ENCODE measurements at places on chromosomes 7 and 10.

- no peak for DNase-seq
These were observed 351.3 kb upstream of the BMPER start for GRCh38 chr7:33554046-33554445.

DNA sequence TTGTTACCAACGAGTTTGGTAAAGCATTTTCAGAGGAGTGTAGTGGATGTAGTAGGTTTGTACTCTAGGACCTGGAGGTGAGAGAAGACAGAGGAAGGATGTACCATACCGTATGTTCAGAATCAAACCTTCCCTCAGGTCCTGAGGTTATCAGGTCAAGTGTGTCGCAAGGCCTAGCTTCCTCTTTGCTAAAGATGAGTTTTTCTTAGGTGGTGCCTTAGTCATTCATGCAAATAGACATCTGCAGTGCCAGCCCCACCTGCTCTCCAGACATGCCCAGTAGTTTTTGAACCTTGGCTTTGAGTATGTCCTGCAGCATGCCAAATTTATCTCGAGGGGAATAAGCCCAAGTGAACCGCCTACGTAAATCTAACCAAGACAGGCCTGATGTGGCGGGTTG, 71.3 kb downstream of the HDAC9 start:
- no peak for DNase-seq

GRCh38 chr10:84088626-84089025, 50.7 kb upstream of the GHITM start:
- no peak for DNase-seq

DNA sequence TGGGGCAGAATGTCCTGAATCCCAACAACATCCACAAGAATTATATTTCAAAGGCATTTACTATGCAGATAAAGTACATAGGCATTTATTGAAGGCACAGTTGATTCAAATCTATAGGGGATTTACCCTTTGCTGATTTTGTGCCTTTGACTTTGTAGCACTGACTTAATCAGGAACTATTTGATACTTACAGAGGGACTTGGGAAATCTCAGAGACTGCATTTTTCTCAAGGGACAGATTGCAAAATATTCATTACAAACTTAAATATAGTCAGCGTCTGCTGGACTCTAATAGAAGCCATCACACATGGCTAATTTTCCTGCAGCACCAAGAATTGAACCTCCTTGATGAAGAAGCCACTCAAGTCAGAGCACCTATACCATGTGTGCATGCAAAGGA, 44.9 kb downstream of the FAS start:
- no peak for DNase-seq

DNA sequence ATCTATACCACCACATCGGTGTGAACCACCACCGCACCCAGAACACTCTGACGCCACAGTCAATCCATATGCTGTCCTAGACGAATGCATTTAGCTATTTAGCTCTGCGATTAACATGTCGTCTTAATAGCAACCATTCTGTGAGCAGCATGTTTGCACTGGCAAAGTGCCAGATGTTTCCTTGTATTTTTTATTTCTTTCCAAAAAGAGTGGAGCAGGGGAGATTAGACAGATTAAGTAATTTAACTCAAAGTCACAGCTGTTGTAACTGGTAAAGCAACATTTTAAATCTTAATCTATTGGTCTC, 57.0 kb upstream of the ARL4A start:
- DNase-seq, result no peak

GRCh38 chr7:134936893-134937510, 49.3 kb upstream of the AGBL3 start:
- no peak for DNase-seq

- DNase-seq, result no peak
These were observed 20.4 kb upstream of the ASAH2 start for GRCh38 chr10:50271564-50272250.

GRCh38 chr10:131591936-131592335, 280.4 kb upstream of the TCERG1L start:
- no peak for DNase-seq

- DNase-seq, result no peak
These were observed 27.8 kb downstream of the DENND10 start for GRCh38 chr10:119131512-119132240.

GRCh38 chr10:64112701-64113355, 591.6 kb downstream of the REEP3 start:
- no peak for DNase-seq

DNA sequence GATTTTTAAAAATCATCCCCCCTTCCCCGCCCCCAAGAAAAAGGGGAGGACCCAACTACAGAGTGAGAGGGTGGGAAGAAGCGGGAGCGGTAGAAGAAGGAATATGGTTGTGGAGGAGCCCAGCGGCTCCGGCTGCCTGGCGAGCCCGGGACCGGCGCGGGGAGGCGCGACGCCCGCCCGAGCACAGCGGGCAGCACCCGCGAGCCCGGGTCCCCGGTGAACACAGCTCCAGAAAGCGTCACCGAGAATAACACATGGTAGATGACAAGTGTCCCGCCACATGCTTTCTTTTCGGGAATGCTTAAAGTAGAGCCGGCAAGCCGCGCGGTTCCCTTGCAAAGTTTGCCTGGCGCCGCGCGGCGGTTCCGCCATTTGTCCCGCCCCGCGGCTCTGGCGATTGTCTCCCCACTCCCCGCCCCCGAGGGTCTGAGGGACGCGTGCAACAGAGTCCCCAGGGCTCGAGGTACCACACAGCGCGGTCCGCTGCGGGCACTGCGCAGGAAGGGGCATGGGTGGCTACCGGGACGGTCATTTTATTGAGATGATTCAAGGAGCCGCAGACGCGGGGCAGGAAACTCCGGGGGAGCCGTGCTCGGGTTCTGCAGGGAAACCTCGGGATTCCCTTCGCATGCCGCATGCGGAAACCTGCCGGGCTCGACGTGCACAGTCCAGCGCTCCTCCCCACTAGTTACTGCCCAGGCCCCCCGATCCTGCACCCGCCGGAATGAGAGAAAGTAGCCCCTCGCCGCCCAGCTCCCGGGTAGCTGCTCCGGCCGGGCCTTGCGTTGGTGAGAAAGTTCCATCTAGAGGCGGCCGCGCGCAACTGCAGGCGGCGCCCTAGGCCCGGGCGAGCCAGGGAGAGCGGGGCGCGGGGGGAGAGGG, 781 bp upstream of the GRM8 start:
- no peak for DNase-seq

- DNase-seq, result no peak
These were observed 552.4 kb upstream of the KCND2 start for GRCh38 chr7:119720541-119720940.

DNA sequence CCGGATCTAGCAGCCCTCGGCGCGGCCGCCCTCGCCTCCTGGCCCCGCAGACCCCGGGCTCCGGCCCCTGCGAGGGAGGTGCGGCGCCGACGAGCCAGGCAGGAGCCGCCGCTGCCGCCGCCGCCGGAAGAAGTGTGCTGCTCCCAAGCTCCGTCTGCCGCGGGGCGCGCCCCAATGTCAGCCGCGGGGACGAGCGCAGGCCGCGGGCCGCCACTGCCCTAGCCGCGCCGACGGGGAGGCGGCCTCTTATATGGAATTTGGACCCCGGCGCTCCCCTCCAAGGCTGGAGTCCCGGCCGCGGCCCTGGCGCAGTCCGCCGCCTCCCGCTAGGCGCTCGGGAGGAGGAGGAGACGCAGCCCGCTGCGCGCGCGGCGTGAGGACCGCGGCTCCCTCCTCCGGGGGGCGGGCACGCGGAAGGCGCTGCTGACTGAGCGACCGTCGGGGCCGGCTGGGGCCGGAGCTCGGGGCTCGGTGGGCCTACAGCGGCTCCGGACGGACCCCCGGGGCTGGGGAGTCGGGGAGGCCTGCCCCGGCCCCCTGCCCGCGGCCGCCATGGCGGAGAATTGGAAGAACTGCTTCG, at the start of gene TRIM8:
Gene TRIM8 (plus strand): TSS at position 414 of the 580 bp plus-strand sequence. CDS start 139 bp downstream, at position 553.
- no peak for DNase-seq

DNA sequence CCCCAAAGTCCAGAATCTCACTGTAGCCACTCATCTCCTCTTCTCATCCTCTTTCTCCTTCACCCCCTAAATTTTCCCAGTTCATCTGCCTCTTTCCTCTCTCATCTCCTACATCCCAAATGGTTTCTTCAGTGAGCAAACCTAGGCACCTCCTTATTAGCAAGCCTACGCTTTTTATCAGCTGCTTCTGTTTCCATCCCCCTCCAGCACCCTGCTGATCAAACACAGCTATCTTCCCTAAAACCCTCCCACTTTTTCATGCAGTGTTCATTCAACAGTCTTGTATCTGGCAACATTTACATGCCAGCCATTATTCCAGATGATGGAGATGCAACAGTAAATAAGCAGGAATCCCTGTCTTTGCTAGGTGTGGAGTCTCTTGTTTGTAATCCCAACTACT, 3.3 kb upstream of the ABRAXAS2 start:
- no peak for DNase-seq

DNA sequence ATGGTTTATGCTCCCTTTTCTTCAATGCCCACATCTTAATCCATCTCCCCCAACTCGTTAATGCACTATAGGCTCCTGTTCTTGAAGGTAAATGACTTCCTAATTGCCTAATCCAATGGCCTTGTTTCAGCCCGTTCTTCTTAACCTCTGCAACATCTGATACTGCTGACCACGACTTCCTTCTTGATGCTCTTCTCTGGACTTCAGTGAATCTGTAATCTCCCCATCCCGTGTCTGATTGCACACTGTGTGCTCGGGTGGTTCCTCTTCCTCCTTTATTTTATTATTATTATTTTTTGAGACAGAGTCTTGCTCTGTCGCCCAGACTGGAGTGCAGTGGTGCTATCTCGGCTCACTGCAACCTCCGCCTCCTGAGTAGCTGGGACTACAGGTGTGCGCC, 58.9 kb downstream of the HIPK2 start:
- DNase-seq, result no peak

DNA sequence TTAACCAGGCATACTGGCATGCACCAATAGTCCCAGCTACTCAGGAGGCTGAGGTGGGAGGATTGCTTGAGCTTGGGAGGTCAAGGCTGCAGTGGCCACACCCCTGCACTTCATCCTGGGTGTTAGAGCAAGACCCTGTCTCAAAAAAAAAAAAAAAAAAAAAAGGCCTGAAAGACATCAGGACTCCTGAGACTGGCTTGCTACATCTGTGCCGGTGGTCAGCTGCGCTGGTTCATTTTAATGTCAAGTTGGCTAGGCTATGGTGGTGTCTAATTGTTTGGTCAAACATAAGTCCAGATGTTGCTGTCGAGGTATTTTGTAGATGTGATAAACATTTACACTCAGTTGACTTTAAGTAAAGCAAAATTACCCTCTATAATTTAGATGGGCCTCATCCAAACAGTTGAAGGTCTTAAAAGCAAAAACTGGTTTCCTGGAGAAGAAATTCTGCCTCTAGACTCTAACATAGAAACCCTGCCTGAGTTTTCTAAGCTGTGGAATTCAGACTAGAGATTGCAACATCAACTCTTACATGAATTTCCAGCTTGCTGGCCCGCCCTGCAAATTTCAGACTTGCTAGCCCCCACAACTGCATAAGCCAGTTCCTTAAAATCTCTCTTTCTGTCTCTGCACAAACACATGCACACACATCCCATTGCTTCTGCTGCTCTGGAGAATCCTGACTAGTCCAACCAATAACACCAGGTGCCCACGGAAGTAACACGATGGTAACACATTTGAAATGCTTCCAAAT, 18.2 kb downstream of the MYOF start:
- no peak for DNase-seq

DNA sequence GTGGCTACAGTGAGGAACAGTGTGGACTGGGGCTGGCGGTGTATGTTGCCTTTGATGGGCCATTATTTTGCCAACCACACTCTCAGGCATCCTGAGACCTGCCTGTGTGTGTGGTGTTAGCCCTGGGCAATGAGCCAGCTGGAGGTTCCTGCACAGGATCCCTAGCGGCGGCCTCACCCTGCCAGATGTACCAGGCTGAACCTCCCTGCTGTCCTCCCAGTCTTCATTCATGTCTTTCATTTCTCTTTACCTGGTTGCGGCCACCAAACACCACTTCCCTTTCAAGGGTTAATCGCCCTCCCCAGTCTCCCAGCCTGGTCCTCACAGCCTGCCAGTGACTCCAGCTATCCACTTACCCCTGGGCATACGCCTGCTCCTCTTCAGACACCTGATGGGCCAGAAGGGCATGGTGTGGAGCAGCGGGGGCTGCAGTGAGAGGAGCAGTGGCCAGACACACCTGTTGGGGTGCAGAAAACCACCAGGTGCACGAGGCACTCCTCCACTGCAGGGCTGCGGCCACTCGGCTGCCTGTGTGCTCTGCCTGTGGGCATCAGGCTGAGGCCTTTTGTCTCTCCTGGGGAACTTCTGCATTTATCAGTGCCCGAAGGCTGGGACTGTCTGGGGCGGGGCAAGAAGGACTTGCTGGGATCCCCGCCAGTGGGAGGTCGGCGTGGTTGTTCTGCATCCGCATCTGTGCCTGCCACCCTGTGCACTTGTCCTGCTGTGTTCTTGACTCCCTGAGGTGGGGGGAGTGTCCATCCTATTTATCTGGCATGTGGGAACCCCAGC, 111.6 kb downstream of the ARHGAP22 start:
- no peak for DNase-seq

DNA sequence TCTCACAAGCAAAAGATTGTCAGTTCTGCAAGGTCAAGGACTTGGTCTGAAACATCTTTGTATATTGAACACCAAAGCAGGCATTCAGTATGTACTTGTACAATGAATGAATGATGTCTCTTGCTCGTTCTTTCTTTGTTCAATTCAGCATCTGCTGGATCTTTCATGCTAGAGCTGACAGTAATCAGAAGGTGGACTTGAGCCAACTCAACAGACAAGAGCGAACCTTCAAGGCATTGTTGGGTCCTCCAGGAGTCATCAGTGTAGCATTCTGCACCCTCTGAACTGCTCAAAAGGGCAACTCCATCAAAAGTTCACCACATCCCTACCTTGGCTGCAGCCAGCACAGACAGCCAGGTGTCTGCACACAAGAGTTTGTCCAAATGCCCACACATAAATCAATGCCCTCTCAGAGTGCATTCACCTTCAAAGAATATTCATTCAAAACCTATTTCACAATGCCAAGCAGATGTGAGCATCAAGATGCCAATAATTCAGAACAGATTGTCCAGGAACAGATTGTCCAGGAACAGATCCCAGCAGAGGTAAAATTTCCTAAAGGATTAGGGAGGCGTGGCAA, 386.7 kb downstream of the CALN1 start:
- no peak for DNase-seq

DNA sequence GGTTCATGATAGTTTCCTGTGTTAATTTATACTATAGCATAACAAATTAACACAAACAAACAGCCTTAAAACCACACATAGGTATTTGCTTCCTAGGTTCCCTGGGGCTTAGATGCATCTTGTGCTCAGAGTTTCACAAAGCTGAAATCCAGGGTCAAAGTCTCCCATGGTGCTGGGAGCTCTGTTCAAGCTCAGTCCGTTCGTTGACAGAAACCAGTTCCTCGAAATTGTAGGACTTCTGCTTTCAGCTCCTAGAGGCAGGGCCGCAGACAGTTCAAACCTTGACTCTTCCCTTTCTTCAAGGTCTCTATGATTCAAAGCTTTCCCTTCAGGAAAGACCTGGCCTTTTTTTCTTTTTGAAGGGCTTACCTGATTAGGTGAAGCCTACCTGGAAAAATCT, 90.5 kb downstream of the VSTM2A start:
- DNase-seq, result no peak

- no peak for DNase-seq
These were observed 39.3 kb downstream of the SMURF1 start for GRCh38 chr7:99104631-99105030.

Measured in stimulated activated CD8-positive, alpha-beta memory T cell treated with anti-CD3 and anti-CD28 coated beads, Interleukin-4, amount 100 ng/mL, for 4 hours (primary cell).